ENCODE measurements at places on chromosomes 7 and 10.

- no peak for DNase-seq
Observed at GRCh38 chr10:113151190-113151666, 201.2 kb downstream of the TCF7L2 start.

DNA sequence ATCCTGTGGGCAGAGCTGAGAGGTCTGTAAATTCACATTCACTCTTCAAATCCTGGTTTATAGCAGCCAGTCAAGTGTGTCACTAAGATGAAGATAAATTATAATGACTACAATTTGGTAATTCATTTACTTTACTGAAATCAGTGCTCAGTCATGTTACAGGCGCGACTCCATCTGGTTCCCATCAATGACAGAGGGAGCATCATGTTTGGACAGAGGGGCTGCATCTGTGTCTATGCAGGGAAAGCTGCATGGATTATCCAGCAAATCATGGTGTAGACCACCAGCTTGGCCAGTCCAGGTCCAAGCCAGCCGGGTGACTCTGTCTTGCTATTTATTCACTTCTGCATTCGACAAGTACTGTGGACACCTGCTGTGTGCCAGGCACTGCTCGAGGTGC is 214.1 kb upstream of the ZNF32 start:
- no peak for DNase-seq

- no peak for DNase-seq
Observed at GRCh38 chr7:26492816-26493215, 201.2 kb downstream of the SNX10 start.

GRCh38 chr7:45130910-45131309 is 19.4 kb upstream of the TBRG4 start:
- no peak for DNase-seq

DNA sequence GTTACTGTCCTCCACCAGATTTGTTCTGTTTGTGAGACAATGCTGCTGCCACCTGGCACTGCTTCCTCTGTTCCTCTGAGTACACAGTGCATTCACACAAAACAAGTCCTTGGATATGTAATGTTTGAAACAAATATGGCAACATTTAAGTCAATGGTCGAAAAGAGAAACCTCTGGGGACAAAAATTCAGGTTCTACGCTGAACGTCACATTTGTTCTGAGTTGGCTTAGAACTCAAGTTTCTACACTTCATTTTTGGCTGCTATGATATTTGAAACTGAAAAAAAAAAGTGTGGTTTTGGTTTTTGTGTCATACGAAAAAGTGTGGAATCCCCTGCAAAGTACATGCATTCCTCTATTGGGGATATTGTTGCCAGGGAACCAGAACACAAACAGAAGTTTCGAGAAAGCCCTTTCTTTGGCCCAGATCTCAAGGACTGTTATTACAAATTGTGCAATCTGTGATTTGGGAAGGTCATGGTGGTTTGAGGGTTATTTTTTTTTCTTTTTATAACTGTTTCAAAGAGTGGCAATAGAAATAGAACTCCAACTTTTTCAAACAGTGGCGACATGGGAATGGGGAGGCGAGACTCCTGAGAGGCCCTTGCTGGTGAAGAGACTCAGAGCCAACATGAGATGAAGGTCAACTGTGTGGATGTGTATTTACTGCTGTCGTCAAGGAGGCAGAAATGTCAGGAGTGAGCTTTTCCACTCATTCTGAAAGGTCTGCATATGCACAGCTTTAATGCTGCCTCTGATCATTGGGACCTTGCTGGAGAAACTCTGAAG is 127.5 kb downstream of the CUBN start:
- no peak for DNase-seq

- DNase-seq: no peak
Observed at GRCh38 chr7:6505685-6506559, 45.3 kb downstream of the GRID2IP start.

Measured in foreskin keratinocyte (primary cell).